ENCODE measurements at places on chromosomes 1 and 21.

- DNase-seq, result no peak
These were observed 4.2 kb downstream of the GJA4 start for GRCh38 chr1:34796990-34797389.

DNA sequence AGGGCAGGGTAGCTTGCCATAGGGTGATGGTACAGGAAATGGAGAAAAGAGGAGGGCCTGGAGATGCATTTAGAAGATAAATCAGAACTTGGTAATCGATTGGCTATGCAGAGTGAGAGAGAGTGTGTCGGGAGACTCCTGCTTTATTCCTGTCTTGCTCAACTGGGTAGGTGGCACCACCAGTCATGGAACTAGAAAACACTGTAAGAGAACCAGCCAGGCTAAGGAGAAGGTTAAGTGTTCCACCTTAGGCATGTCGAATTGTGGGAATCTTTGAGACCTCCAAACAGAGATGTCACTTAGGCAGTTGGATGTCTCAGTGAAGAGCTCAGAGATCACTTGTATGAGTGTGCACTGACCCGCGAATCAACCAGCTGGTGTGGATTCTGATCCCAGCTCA lies 28.7 kb upstream of the RD3 start:
- DNase-seq, result peak; percentile 36

- no peak for DNase-seq
These were observed 49.9 kb upstream of the CLIC4 start for GRCh38 chr1:24695202-24695974.

DNA sequence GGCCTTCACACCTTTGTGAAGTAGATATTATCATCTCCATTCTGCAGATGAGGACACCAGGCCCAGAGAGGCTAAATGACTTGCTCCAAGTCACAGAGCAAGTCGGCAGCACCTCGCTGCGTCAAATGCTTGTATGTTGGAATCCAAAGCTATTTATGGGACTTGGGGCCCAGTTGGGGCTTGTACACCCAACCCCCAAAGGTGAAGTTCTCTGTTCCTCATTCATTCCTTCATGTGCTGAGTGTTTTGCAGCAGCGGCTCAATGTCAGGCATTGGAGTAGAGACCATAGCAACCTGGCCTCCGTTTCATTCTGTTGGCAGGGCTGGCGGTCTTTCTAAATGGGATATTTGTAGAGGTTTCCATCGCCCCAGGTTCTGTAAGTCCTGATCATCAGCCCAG lies 113.4 kb upstream of the SLC25A33 start:
- no peak for DNase-seq

DNA sequence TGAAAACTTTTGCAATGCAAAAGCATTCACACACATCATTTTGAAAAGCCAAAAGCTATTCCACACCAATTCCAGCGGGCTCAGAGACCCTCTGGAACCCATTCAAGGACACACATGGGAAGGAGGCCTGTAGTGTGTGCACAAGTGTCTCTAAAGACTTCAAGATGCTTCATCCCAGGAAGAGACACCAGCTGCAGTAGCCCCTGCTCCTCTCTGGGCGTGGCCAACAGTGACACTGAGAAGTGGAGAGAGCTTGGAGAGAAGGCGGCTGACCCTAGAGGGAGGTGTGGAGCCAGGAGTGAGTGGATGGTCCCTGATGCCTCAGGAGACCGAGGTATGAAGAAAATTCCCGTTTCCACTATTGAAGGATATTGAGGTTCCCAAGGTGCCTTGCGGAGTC lies 14.9 kb upstream of the TNNI1 start:
- peak; percentile 18 for DNase-seq

DNA sequence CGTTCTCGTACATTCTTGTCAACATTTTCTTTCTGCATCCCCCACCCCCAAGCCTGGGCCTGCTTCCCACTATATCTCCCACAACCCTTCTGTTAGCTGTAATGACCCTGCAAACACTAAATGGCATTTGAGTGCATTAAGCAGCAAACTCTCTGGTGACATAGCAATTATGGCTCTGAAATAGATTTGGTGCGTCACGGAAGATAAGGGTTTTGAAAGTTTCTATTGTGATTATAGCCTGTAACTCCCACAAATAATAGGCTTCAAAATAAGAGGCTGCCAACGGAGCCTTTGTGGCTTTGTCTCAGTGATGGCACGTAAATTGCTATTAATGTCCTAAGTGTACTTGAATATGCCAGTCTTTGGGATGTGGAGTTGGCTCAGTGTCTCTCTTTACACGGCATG lies 277.6 kb downstream of the PBX1 start:
- DNase-seq, result no peak

DNA sequence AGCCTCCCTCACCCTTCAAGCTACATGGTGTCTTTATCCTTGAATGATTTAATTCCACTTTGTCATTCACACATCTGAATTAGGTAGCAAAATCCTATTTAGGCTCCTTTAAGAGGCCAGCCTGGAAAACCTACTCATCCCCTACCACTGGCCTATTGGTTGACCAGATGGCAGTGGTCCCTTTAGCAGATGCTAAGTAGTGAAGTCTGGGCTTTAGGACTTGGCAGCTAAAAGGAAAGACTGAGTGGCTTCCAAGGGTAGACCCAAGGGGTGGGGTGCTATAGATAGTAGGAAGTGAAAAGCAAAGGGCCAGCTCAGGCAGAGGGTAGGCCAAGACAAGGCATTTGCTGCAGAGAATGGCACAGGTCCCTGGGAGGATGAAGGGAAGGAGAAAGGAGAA lies 46.6 kb downstream of the KCNJ6 start:
- DNase-seq, result no peak

DNA sequence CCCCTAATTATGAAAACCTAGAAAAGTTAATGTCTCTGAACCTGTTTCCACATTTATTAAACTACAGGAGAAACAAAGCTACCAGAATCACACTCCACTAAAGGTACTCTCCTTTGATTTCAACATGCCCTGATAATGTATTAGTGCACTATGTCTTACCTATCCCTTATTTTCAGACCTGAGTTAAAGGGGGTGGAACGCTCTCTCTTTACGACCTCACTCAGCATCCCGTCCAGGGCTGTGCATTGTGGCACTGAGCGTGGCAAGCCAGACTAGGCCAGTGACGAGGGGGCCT lies 678 bp downstream of the LSM10 start:
- DNase-seq, result no peak

GRCh38 chr21:29233611-29234540 lies 64.8 kb upstream of the BACH1 start:
- DNase-seq, result no peak

GRCh38 chr1:176801514-176802020 lies 338.6 kb downstream of the PAPPA2 start:
- no peak for DNase-seq

- no peak for DNase-seq
These were observed 12.4 kb downstream of the RNF220 start for GRCh38 chr1:44417351-44418021.

Measured in iris pigment epithelial cell (primary cell).